ENCODE measurements at places on chromosomes 7 and 10.
A peak's percentile ranks its signal among the peaks of the same experiment; 100 is the strongest.

GRCh38 chr7:6156734-6157133 lies 115.7 kb downstream of the CYTH3 start:
- DNase-seq, result no peak

DNA sequence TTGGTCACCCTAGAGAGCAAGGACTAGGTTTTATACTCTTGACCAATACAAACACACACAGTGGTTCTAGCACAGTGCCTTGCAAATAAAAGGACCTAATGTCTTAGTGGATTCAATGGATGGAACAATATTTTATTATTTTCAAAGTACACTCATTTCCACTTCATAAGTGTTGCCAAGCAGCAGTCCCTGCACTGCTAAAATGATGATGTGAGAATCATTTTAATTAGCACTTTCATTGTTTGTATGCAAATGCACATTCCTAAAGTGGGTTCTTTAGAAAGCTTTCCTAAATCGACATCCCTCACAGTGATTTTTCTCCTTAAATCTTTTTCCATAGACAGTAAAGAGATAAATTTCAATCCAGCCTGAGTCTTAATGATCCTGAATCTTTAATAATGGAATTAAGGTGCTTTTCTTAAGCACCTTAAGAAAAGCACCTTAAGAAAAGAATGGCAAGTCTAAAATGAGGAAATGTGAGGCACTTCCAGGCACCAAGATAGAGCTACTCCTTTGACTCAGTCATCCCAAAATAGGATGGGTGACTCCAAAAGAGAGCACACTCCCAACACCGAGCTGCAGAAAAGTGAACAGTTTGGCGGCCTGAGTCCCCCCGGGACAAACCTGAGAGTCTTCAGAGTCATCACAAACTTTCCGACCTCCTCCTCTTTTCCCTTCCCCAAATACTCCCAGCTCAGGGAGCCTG lies 84.5 kb downstream of the SORBS1 start:
- DNase-seq, result no peak

- DNase-seq, result peak; percentile 82
Measured at GRCh38 chr7:5532536-5533335, 109.1 kb upstream of the TNRC18 start.

GRCh38 chr10:130459011-130459410 lies 322.8 kb downstream of the GLRX3 start:
- DNase-seq, result no peak

- DNase-seq, result no peak
Measured at GRCh38 chr10:116055252-116055916, 217.6 kb downstream of the GFRA1 start.

GRCh38 chr10:132590094-132590751 lies 52.6 kb downstream of the INPP5A start:
- no peak for DNase-seq

DNA sequence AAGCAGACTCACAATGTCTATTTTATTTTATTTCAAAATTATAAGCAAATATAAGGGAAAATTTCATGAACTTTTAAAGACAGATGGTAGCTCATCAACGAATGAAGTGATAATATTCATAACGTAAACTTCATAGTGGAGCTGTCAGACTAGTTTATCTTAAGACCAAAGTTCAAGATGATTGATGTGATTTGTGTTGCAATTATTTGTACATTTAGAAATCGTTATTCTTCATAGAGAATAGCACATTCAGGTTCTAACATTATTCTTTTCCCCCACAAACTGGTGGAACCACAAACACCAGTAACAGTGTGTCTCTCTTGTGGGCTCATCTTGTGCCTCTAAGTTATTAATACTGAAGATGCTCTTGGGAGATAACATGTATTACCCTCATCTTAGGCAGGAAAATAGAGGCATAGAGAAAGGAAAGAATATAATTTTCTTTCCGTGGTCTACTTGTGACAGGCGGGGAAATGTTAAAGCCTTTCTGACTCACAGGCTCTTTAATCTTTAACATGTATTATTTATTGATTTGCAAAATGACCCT lies 37.0 kb downstream of the CCSER2 start:
- no peak for DNase-seq

- DNase-seq, result no peak
Measured at GRCh38 chr7:149615690-149616270, 118.2 kb upstream of the ZNF746 start.

DNA sequence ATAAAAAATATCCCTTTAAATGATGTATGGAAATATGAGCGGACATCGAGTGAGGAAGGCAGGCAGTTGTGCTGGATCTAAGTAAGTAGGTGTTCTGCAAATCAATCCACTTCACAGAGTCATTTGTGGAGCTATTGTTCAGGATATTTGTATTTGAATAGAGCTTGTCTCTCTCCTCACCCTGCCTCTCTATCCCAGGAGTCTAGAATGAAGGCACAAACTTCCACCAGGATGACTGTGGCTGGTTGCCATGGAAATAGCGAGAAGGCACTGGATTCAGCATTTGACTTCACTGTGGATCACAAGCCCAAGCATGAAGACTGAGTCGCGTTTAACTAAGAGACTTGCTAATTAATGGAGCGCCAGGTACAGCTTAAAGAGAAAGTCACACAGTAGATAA lies 53.2 kb downstream of the NPY start:
- no peak for DNase-seq

DNA sequence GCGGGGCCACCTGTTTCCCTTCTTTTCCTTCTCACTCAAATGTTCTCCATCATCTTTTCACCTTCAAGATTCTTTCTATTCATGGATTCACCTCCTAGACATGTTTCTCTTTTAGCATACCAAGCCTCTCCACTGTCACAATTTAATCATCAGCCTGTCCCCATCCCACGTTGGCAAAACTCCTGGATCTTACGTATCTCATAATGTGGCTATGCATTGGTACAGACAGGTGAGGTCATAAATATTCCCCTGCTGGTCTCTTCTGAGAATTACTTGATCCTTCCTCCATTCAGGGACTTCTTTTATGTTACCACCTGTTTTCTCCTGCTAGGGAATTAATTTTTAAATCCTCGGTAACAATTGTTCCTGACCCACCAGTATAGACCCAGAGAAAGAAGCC lies 262.6 kb upstream of the NEBL start:
- no peak for DNase-seq

GRCh38 chr10:128152741-128153580 lies 26.7 kb upstream of the MKI67 start:
- DNase-seq, result no peak

DNA sequence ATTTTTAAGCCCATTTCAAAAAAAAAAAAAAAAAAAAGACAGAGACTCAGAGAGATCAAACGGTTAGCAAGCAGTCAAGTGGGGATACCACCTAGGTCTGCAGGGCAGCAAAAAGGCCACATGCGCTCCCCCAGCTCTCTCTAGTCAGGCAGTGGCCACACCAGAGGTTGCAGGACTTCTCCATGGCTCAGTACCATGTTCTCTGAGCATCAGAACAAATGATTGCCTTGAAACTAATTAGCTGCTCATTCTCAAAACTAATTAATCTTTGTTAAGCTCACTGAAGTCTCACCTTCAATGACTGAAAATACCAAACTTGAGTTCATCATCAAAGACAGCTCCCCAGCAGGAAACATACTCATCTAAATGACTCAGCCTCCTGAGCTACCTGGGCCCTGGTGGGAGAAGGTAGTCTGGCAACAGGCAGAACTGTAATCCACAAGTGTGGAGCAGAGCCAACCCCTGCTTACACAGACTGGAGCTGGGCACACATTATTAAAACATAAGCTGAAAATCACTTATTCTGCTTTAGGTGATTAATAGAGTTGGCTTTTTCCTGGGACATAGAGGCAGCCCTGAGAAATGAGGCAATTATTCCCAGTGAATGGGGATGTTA lies 319.6 kb downstream of the GRID1 start:
- no peak for DNase-seq

GRCh38 chr10:11713186-11713743 lies 28.9 kb upstream of the ECHDC3 start:
- no peak for DNase-seq
